Progenitor cell of endocrine pancreas (in vitro differentiated cells): ENCODE measurements at places on chromosomes 1 and 21. TPM values are rescaled to one million over a fixed set of nuclear protein-coding genes. Genes with fewer than 3 reads are reported as not detected.

PSRC1 gene
- 26.1 and 29.4 TPM in 2 replicates for total RNA-seq

GRCh38 chr21:43362321-43362791 is 64.6 kb downstream of the SIK1 start:
- peaks cover 33% of the 10 kb centered on the region for H3K27me3 ChIP-seq
- no peak overlapping the region for H3K27ac ChIP-seq
- H3K36me3 ChIP-seq, result no peaks in the 10 kb centered on the region
- no peak overlapping the region for H3K4me3 ChIP-seq
- DNase-seq, result no peak

GRCh38 chr21:41251961-41252642 is 64.5 kb upstream of the FAM3B start:
- peaks cover 45% of the 10 kb centered on the region for H3K36me3 ChIP-seq
- H3K27me3 ChIP-seq, result no peaks in the 10 kb centered on the region
- H3K4me1 ChIP-seq, result peaks cover 7% of the 10 kb centered on the region
- DNase-seq, result no peak

DNA sequence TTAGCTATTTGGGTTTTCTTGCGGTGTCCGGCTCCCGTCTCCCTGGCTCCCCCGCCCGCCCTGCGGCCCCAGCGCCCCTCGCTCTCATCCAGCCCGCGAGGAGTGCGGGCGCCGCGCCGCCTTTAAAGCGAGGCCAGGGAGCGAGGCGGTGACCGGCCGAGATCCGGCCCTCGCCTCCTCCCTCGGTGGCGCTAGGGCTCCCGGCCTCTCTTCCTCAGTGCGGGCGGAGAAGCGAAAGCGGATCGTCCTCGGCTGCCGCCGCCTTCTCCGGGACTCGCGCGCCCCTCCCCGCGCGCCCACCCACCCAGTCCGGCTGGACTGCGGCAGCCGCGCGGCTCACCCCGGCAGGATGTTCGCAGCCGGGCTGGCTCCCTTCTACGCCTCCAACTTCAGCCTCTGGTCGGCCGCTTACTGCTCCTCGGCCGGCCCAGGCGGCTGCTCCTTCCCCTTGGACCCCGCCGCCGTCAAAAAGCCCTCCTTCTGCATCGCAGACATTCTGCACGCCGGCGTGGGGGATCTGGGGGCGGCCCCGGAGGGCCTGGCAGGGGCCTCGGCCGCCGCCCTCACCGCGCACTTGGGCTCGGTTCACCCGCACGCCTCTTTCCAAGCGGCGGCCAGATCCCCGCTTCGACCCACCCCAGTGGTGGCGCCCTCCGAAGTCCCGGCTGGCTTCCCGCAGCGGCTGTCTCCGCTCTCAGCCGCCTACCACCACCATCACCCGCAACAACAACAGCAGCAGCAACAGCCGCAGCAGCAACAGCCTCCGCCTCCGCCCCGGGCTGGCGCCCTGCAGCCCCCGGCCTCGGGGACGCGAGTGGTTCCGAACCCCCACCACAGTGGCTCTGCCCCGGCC is 492 bp downstream of the HLX start:
- peak overlapping the region; percentile 8 for H3K4me3 ChIP-seq
- H3K27me3 ChIP-seq, result peaks cover 95% of the 10 kb centered on the region
- H3K36me3 ChIP-seq, result no peaks in the 10 kb centered on the region

DNA sequence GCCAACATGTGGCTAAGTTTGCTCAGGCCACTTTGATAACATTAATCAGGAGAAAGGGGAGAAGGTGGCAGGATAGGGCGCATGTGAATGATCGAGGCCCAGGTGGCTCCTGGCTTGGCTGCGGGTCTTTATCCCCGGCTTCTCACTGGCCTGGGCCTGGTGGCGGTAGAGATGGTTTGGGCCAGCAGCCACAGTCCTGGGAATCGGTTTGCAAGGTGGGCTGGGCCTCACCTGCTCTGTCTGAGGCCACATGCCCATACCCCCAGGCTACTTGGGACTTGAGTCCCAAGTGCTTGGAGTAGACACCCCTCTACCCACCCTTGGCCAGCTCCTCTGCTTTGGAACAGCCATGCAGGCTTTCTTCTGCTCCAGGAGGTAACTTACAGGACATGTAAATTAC is 49.7 kb upstream of the DISP3 start:
- no peaks in the 10 kb centered on the region for H3K36me3 ChIP-seq
- H3K27ac ChIP-seq, result no peak overlapping the region
- no peak for DNase-seq
- H3K4me1 ChIP-seq, result no peaks in the 10 kb centered on the region

DNA sequence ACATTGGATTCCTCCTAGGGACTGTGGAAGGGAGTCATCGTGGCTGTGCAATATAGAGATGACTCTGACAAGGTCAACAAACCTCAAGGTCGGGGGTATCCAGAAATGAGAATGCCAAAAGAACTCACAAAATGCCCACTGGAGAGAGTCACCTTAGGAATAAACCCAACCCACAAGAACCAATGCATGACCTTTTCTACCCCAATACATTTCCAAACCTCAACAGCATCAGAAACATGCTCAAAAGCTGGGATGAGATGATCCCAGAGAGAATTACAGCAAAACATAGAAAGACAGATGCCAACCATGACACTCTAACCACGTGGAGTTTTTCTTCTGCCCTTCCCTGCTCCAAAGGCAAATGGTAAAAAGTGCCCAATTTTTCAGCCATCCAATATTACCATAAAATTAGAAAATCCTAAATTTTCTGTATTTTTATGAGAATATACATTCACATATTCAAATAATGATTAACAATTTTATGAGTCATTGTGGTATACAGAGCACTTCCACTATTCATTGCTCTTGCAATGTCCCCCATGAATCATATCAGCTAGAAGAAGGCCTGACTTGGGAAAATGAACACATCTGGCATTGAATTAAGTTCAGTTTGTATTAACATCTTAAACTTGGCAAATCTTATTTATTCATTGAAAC is 88.2 kb upstream of the PALMD start:
- peak overlapping the region; percentile 33 for H3K27ac ChIP-seq
- H3K4me3 ChIP-seq, result no peak overlapping the region
- H3K36me3 ChIP-seq, result peaks cover 1% of the 10 kb centered on the region
- DNase-seq, result no peak
